ENCODE measurements at places on chromosomes 3 and 15.
A peak's percentile ranks its signal among the peaks of the same experiment; 100 is the strongest.

DNA sequence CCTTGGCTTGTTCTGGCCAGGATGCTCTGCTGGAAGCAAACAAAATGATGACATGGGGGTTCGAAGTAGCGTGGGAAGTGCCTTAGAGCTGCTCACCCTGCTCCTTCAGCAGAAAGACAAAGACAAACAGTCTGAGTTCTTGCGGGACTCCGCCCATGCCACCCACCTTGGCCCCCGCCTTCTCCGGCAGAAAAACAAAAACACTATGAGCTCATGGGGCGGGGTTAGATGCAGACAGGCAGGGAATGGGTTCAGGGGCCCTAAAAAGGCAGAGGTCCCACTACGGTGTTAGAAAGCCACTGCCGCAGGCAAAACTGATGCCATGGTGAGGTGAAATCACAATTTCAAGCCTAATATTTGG is 9.7 kb upstream of the NCKIPSD start:
- no peak for DNase-seq

- DNase-seq = no peak
Observed at GRCh38 chr3:166296179-166296783, 459.1 kb upstream of the BCHE start.

GRCh38 chr15:74123131-74123429 is 7.3 kb upstream of the ISLR2 start:
- no peak for DNase-seq

GRCh38 chr3:6791161-6791560 is 69.8 kb upstream of the GRM7 start:
- DNase-seq = no peak

DNA sequence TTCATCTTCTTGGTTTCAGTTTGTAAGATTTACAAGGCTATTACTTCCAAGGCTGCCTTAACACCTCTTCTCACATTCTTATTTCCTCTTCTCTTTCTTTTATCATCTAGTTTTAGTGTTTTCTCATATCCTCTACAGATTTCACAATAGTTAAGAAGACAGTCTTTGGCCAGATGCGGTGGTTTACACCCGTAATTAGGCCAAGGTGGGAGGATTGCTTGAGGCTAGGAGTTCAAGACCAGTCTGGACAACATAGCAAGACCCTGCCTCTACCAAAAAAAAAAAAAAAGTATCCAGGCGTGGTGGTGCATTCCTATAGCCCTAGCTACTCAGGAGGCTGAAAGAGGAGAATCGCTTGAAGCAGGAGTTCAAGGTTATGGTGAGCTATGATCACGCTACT is 3.5 kb upstream of the ALDH1A2 start:
- no peak for DNase-seq

DNA sequence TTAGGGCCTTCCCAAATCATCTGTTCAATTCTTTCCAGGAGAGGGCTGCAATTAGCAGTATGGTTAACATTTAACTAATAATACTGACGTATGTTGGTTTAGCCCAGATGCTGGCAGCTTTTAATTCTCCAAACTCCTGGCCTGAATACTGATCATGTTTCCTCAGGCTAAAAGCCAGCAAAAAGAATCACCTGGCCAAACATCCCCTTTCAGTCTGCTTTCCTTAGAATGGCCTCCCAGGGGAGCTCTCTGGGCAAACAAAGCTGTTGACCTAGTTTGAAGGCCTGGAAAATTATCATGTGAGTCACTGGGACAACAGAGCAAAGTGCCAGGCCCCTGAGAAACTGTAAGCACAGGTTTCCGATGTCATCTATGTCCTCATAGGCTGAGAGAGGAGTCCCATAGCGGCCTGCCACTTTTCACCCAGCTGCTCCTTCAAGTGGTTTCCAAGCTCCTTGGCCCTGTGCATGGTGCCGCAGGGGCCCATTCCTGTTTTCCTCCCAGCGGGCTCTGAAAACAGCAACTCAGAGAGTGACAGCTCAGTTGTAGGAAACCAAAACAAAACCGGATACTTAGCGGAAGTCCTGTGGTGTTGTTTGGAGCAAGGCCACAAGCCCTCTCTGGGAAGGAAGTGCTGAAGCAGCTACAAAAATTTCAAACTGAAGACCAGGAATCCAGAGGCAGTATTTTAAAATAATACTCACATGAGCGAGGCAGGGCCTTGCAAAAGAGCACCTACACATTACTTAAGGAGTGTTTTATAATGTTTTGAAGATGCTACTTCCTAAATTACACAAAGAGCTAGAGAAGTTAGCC is 36.5 kb upstream of the RAB11A start:
- peak; percentile 70 for DNase-seq

GRCh38 chr3:101252945-101253344 is 67.4 kb downstream of the IMPG2 start:
- no peak for DNase-seq

DNA sequence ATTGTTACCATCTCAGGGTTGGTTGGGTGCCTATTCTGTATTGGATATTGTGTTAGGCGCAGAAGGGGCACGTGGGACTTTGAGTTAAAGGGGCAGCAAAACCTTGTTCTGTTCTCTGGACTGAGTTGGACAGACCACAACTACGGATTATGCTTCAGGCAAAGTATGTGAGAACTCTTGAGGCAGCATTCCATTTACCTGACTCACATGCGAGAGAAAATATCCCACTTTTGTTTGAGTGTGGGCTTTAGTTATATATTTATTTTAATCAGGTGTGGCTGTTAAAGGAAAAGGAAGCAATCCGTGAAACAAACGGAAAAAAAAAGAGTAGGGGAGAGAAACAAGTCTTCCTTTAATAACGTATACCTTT is 627 bp upstream of the PLS1 start:
- DNase-seq = no peak

GRCh38 chr3:38646630-38647029 is 2.9 kb downstream of the SCN5A start:
- DNase-seq = no peak

DNA sequence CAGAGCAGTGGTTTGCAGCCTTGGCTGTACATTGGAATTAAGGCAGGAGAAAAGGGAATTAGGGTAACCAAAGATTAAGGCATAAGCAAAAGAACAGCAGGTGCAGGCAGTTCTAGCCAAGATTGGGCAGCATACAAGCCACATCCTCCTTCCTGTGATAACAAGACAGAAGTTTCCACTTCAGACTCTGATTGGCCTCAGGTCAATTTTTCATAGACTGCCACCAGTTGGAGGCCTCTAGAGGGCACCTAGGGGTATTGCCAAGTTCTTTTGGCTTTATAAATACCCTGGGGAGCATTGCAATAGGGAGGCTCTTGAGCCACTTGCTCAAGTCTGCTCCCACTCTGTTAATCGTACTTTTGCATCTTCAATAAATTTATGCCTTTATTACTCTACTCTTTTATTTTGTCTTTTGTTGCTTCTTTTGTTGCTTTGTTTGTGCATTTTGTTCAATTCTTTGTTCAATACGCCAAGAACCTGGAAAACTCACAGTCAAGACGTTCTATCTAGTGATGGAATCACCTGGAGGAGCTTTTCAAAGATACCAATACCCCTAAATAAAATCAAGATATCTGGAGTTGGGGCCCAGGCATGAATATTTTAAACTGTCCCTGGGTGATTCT is 32.2 kb upstream of the FMN1 start:
- DNase-seq = no peak

- no peak for DNase-seq
Observed at GRCh38 chr15:69853544-69853951, 244.2 kb downstream of the TLE3 start.

DNA sequence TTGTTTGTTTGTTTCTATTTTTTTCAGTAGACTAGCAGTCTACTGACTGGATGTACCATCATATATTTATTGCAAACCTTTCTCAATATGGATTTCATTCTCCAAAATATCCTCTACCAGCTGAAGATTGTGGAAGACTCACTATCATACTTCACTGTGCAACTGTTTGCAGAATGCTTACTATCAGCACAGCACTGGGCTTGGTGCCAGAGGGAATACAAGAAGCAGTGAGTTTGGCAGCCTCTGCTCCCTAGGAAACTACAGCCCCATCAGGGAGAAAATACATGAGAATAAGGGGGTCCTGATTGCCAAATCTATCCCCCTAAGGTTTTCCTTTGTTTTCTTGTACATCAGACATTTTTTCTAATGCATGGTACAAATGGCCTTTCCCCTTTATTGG is 27.5 kb downstream of the AQP9 start:
- DNase-seq = peak; percentile 43

- no peak for DNase-seq
Observed at GRCh38 chr3:10665592-10665991, 150.4 kb upstream of the SLC6A11 start.

- no peak for DNase-seq
Observed at GRCh38 chr3:158152186-158152585, 42.3 kb downstream of the RSRC1 start.

DNA sequence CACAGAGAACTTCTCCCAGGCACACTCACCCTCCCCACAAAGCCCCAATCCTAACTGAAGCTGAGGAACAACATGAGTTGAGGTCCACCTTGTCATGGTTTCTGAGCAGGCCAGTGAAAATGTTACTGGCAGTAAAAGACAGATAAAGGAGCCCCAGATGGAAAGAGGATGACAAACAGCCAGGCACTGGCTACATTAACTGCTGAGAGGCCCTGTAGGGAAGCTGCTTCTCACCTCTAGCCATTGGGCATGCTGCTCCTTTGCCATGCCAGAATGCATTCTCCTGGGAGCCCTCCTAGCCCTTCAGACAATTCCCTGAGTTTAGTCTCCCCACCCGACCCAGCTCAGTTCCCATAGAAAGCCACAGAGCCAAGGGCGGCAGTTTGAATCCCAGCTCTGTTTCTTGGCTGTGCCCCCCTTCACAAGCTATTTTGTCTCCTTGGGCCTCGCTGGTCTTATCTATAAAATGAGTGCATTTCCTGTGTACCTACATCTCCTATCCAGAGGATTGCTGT is 60.5 kb downstream of the LMCD1 start:
- DNase-seq = no peak

DNA sequence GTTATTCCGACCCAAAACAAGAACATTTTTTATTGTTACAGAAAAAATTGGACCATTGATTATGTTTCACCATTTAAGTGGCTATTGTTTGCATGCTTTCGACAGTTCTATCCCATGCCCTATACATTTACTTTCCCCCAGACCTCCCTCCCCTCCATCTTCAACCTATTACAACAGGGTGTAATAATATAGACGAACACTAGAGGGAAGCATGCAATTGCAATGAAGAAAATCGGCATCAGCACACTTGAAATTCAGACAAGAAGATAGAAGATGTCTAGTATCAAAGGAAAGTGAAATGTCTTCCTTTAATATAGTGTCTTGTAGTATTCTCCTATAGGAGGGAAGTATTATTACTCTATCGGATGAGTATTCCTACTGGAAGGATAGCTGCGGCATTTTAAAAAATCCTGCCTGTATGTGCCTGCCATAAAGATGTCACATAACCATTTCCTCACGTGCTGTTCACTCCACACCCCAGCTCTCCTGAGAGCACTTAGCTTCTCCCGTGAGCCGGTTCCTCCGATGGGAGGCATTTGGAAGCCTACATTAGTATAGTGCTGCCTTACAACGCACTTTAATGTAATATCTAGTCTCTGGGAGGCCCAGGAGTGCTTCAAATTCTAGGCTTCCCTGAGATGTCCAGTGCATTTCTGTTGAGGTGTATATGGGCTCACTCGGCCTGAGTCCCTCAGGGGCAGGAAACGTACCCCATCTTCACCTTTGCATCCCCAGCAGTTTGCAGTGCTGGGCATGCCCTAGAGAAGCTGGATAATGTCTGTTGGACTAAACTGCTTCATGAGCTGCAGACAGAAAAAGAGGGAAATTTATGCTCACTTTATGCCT is 17.8 kb upstream of the ERICH6 start:
- peak; percentile 57 for DNase-seq

- no peak for DNase-seq
Observed at GRCh38 chr3:114274929-114275328, 18.9 kb upstream of the TIGIT start.

DNA sequence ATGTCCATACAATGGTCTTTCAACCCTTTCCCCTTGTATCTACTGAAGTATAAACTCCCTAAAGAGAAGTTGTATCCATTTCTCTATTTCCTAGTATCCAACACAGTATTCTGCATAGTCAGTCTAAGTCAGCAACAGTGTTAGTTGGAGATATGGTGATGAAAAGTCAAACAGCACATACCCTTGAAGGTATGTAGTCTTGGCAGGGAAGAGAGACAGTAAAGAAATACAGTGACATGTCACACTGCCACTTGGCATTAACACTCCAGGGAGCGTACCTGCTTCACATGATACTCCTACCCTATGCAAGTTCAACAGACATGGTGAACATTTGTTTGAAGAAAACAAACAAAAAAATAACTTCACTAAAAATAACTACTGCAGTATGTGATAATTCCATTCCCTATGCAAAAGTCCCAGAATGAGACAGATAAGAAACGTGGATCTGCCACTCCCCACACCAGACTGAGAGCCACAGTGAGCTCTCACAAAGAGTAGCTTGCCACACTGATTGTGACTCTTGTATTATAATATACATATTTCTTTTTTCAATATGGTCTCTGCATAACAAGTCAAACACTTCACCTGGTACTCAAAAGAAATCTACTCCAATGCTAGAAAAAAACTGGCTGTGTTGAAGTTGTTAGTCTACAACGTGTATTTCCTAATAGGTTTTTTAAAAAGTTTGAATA is 5.9 kb downstream of the PDCD10 start:
- no peak for DNase-seq

DNA sequence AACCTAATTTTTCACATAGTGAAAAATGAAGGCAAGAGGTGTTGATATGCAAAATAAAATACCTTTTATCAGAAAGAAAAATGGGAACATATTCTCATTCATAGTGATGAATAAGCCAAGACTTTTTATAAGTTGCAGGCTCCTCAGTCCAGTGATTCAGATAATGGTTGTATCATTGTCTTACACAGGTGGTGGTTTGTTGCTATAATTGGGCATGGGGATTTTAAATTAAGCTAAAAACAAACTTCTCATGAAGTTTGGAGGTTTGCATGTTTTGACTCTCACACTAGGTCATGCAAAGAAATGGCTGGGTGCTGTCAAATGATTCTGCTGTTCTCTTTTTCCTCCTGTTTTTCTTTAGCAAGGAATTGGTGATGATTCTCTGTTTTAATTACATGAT is 60.8 kb upstream of the SKIL start:
- DNase-seq = no peak

DNA sequence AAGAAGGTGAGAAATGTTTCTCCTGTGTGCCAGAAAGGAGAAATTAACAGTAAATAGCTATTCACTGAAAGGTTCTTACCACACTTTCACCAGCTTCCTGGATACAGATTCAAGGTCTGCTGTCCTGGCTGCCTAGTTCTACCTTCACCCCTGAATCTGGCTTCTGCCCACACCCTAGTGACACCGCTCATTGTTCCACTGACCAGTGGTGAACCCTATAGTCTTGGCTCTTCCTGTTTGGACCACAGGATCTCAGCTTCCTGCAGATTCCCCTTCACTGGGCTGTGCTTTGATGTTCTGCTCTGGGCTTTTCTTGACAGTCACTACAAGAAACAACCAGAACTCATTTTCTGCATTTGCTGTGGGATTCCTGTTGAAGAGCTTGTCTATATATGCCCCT is 250.0 kb downstream of the XXYLT1 start:
- no peak for DNase-seq

- DNase-seq = no peak
Observed at GRCh38 chr3:52090131-52090932, 34.0 kb upstream of the DUSP7 start.
